ENCODE measurements at places on chromosomes 11 and 22.

DNA sequence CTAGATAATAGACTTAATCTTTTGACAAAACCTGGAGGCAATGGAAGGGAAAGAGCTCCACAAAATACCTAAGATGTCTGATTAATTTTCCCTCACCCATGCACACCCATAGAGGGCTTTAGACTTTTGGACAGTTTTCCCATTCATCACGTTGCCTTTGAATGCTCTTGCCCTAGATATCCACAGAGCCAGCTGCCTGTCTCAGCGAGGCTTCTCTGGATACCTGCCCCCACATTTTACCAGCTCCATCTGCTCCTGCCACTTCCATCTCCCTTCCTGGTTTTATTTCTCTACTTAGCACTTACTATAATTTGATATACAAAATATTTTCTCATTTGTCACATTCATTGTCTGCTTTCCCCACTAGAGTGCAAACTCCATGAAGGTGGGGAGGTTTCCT, 136.8 kb downstream of the FDX1 start:
- DNase-seq, result no peak

DNA sequence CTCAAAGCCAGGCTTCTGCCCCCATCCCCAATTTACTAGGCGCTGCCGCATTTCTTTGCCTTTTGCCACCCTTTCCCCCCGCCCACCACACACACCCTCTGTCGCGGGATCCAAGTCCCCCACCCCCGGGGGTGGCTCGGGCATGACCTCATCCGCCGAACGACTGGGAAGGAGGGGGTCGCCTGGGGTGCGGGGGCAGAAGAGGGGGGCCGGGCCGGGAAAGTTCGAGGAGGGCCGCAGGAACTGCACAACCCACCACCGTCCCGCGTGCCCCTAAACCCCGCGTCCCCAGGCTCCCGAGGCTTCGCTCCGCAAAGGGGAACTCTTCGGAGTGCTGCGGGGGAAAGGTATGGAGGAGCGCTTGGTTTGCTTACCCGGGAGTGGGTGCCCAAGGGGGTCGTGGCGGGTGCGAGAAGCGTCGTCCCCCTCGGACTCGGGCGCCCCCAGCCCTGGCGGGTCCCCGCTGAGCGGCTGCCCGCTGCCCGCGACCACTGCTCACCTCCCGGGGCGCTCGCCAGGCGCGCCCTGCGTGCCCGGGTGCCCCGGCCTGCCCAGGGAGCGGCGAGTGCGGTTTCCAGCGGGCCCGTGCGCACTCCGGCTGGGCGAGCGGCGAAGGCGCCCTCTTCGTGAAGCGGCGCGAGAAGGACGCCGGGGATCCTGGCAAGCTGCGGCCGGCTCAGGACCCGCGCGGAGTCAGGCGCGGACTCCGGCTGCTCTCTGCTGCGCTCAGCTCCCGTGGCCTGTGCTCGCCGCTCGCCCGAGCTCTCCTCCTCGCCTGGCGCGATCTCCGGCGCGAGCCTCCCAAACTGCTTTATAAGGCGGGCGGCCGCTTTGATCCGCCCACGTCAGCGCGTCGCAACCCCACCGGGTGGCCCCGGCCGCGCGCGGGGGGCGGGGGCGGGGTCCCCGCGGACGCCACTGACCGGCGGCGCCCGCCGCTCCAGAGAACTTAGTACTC, 4.0 kb upstream of the WNT11 start:
- DNase-seq, result peak; percentile 79

DNA sequence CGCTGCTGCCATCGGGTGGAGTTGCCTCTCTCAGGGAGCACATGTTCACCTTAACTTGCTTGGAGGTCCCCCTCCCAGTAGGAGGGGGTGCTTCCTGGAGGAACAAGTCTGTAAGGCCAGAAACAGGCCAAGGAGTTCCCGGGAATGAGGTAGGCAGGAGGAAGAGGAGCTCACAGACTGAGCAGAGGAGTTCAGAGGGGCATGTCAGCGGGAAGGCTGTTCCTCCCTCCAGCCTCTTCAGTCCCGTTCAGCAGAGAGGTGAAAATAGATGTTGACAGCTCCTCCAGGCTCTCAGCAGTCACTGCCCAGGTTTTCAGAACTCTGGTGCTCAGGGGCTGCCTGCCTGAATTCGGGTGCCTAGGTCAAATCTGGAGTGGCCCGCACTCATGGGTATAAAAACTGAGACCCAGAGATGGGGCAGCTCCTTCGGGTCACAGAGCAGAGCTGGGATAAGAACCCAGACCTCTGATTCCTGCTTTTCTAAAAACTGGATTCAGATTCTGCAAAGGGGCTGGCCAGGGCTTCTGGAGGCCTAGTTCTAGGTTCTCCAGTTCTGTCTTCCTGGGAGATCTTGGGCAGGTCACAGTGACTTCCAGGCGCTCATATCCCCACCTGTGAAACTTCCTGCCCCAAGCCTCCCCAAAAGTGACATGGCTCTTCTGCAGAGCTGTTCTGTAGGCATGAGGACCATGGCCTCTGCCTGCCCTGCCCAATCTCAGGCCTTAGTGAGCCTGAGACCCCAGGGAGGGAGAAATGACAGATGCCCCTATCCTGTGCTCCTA, 18.3 kb downstream of the ATG16L2 start:
- no peak for DNase-seq

GRCh38 chr11:123159183-123159857, 35.7 kb downstream of the CLMP start:
- peak; percentile 55 for DNase-seq

GRCh38 chr11:77287136-77287535, 14.3 kb downstream of the GDPD4 start:
- DNase-seq, result no peak

- DNase-seq, result peak; percentile 77
These were observed 44.3 kb upstream of the CEP126 start for GRCh38 chr11:101870510-101870909.

DNA sequence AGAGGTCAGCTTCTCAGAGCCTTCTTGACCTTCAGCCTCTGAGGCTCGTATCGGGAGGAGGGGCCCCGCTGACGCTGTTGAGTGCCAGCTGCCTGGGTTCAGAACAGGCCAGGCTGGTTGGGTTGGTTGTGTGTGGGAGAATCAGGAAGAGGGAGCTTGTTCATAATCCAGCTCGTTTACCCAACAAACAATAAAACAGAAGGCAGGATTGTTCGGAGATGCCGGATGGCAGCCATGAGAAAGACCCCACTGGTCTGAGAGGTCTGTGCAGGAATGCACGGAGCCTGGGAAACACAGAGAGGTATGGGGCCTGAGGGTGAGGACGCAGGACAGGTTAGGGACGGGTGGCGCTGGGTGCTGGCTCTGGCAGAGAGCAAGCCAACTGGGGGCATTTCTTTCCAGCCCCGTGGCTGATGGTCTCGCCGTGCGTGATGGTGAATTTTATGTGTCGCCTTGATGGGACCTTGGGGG, 31.6 kb upstream of the SHANK2 start:
- no peak for DNase-seq

DNA sequence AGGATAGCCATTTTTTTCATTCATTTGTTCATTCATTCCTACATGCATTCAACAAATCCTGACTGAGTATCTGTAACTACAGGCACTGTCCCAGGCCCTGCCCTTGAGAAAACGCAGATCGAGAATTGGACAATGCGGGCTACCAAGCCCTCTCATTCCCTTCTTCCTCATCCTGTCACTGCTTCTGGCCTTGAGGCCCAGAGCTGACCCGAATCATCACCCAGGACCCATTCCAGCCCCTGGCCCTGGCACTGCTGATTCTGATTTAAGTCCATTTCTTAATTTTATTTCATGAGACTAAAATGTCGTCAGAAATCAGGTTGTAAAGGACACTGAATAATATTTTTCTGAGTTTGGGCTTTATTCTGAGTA, 24.3 kb downstream of the COMMD9 start:
- no peak for DNase-seq

DNA sequence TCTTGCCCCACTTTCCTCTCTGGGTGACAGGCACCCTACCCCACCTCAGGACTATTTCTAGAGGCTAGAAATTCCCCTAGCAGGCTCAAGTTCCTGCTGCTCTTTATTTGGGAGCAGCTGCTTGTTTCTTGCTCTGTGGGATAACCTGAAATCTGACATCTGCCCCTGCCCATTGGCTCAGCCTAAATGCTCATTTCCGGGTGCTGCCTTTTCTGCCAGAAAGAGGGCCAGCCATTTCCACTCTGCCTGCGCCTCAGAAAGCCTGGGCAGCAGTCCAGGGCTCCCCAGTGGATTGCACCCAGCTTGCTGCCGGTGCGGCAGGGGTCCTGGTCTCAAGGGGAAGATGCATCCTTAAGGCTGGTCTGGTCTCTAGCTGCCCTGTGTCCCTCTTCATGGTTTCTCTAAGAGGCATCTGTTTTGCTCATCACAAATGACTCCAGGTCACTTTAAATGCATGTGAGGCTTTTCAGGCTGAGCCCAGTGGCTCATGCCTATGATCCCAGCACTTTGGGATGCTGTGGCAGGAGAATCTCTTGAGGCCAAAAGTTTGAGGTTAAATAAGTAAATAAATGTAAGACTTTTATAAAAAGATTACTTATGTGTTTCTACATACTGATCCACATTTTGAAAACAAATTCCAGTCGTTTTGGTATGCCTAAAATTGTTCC, 10.3 kb upstream of the PNPLA5 start:
- DNase-seq, result peak; percentile 64

GRCh38 chr11:4164884-4165590, 70.4 kb downstream of the RRM1 start:
- DNase-seq, result no peak

- no peak for DNase-seq
These were observed 5.5 kb upstream of the IGSF22 start for GRCh38 chr11:18731441-18731840.

DNA sequence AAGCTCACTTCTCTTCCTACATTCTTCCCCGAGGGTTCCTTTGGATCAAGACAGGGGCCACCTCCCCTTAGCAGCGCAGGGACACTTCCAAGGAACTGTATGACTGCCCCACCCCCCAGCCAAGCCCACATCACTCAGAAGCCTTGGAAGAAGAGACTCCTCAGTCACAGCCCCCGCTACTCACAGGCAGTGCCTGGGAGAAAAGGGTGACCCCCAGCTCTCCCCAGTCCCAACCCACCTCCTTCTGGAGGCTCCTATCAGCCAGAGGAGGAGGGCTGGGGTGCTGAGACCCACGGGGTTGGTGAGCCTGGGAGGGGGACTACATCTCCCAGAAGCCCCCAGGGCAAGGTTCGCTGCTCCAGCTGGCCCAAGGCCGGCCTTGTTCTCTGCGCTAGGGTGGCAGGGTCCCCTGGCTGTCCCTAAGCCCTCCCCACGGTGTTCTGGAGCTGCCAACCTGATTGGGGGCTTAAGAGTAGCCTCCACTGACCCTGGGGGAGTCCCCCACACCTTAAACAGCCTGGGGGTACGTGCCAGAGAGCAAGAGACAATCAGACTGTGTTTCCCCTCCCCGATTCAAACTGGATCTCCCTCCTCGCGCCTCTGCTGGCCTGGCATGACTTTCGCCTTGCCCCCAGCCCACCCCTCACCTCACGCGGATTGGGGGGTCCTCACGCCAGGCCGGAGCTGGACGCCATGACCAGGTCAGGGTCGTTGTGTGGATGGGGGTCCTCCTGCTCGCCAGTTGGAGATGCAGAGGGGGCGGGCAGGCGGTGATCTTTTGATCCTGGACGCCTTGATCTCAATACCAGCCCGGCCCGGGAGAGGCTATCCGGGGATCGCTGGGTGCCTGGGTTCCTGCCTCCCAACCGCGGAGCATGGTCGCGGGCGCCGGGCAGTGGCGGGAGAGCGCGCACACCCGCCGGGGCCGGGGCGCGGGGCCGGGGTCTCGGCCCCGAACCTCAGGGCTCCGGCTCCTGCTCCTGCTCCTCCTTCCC, 838 bp downstream of the BCL9L start:
- no peak for DNase-seq

- no peak for DNase-seq
These were observed 22.8 kb downstream of the TMEM184B start for GRCh38 chr22:38249803-38250642.

GRCh38 chr22:26763633-26764361, 106.4 kb downstream of the MIAT start:
- DNase-seq, result peak; percentile 40

- peak; percentile 4 for DNase-seq
These were observed at the start of gene RFPL2 for GRCh38 chr22:32204856-32205722. Gene RFPL2 (minus strand): TSS chr22:32205073. CDS start chr22:32202451, 2,622 bp downstream.

DNA sequence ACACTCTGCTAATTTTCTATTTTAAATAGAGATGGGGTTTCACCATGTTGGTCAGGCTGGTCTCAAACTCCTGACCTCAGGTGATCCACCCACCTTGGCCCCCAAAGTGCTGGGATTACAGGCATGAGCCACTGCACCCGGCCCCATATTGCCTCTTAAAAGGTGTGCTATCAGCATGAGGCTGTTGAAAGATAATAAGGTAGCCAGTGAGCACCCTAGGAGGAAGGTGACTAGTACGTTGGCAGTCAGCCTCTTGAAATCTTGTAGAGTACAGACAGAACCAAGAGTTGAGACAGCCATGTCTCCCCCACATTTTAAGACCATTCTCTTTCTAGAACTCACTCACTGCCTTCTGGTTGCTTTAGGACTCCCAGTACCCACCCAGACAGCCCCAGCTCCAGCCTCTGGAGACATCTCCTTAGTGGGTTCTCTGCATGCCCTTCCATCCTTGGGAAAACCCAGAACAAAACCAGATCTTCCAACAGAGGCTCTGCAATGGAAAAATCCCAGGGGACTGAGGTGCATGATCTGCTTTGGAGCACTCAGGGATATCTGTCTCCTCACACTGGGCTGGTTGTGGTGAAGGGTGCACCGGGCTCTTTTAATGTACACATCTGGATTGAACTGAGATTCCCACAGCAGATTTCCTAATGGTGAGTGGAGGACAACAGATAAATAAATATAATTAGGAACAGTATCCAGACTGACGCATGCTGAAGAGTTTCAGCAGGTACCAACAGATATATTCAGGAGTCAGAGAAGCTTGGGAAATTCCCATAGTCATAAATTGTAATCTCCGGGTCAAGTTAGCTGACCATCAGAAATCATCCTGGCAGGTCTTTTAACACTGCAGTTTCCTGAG, 49.4 kb downstream of the LRRC74B start:
- DNase-seq, result no peak

DNA sequence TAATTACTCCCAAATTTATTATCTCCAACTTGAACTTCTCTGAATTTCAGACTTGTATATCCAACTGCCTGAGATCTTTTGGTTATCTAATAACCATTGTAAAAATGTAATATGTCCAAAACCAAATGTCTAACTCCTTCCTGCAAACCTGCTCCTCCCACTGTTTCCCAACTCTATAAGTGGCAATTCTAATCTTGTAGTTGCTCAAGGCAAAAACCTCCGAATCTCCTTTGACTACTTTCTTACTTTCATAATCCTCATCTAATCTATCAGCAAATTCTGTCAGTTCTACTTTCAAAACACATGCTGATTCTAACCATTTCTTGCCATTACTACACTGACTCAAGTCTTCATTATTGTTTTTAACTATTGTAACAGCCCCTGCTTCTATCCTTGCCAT, 55.7 kb downstream of the FAM168A start:
- DNase-seq, result peak; percentile 56

DNA sequence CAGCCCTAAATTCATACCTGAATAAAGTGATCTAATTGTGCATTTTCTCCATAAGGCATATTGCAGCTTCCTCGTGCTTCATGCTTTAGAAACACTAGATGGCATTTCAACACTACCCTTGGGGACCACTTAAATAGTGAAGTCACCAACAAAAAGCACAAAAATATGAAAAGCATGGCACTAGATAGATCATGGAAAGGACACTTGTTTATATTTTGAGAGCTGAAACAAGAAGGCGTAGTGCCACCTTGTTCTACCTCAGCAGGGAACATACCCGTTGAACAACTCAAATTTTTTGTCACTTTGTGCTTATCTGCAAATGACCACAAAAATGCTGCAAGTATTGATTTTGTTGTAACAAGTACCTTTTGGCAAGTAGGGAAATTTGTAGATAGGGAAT, 8.6 kb downstream of the TBCEL start:
- no peak for DNase-seq

Data from fibroblast of pulmonary artery (primary cell).